ENCODE measurements at places on chromosomes 5 and 9. TPM values are rescaled to one million over a fixed set of nuclear protein-coding genes. Genes with fewer than 3 reads are reported as not detected.

GRCh38 chr5:176779537-176779936 lies 30.8 kb upstream of the UNC5A start:
- DNase-seq: no peak

DNA sequence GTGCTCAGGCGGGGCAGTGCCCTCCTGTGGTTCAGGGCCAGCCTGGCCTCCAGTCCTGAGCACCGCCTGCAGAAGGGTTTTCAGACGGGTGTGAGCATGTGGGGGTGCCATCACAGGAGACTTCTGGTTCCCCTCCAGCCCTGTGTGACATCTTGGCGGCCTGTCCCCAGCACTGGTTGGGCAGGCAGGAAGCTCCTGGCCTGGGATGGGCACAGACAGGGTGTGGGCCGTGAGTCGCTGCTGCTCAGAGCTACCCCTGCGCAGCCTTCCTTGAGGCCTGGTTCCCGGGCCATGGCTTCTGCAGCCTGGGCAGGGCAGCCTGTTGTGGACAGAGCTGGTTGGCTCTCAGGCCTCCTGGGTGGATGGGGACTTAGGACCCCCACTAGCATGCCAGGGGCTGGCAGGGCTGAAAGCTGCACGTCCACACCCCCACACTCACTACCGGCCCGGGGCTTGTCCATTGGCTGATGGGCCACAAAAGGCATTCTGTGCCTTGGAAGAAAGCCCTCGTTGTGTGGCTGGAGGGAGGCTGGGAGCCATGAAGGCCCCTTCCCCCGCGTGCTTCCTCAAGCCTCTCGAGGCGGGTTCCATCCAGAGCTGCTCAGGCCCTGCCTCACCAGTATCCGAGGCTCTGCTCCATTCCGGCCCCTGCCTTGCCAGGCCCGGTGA lies 58.7 kb downstream of the RXRA start:
- DNase-seq: no peak

DNA sequence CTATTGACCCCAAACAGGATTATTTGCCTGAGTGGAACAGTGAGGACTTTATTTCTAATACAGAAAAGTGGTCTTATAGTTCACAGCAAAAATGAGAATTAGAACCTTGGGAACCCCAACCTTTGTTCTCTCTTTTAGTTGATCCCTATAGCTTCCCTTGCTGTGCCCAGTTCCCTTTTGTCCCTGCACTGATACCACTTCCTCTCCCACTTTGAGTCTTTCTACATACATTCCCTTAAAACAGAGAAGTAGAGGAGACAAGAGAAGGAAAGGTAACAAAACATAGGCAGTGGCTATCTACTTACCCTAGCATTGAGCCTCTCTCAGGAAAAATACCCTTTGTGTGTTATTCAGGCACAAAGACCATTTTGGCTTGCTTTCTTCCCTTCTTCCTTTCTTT lies 246.4 kb downstream of the FAM114A2 start:
- no peak for DNase-seq

GRCh38 chr5:116756531-116756930 lies 181.9 kb upstream of the SEMA6A start:
- no peak for DNase-seq

DNA sequence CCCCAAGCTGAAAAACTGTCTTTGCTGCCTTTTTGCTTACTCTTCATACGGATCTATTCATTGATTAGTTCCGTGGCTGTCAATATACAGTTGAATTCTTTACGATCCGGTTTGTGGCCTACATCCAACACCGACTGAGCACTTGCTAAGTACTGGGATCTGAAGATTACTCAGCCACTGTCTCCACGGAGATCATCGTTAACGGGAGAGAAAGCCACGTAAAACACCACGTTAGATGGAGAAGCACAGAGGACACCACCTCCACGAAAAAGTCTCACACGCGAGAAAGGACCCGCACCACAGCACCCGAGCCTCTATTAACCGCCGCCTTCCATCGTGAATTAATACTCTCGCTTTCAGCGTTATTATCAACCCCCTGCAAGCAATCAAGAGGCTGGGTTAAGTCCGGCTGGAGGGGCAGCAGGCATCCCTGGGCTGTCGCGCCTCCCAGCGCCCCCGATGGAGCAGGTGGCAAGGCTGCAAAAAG lies 650 bp downstream of the ELP1 start:
- DNase-seq: no peak

DNA sequence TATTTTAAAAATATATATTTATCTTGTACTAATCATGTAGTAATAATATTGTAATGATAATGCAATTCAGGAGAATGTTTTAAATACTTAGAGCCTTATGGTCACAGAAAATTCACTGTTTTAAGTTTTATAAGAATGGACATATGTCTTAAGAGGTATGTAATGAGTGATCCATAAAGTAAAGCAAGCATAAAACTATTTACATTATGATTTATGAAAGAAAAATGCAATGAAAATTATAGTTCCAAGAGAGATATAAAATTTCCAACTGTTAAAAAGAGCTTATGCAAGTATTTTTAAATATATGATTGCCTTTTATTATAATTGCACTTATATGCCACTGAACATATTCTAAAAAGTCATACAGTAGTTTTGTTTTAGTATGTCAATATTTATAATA lies 157.5 kb upstream of the TARS1 start:
- no peak for DNase-seq

- DNase-seq: no peak
Observed at GRCh38 chr9:119907056-119907455, 537.8 kb upstream of the BRINP1 start.

DNA sequence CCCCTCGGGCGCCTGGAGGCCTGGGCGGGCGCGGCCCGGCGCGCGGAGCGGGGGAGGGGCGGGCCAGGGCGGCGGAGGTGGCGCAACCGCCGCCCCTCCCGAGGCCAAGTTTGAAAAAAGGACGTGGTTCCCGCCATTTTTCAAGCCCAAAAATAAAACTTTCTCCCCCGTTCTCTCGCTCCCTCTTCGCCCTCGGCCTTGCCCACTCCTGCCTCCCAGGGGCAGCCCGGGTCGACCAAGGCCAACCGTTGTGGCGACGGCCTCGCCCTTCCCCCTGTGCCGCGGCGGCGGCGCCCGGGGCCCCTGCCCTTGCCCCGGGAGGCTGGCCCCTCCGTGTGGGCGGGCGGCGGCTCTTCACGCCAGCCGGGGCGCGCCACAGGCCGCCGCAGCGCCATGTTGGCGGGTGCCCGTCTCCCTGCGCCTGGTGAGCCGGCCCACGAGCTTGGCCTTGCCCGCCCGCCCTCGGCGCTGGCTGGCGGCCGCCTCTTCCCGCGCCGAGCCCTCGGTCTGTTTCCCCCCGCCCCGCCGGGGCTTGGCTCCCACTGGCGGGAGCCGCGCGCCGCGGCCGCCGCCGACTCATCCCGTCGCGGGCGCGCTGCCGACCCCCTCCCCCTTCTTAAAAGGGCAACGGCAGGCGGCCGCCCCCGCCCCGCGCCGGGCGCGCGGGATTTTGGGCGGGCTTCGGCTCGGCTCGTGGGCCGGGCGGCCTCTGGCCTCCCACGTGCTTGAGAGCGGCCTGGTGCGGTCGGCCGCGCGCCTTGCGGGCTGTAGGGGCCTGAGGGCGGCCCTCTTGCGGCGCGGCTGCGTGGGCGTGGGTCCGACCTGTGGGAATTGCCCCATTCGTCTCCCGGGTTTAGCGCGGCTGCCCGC lies 1.3 kb downstream of the ANP32B start:
- DNase-seq: no peak

DNA sequence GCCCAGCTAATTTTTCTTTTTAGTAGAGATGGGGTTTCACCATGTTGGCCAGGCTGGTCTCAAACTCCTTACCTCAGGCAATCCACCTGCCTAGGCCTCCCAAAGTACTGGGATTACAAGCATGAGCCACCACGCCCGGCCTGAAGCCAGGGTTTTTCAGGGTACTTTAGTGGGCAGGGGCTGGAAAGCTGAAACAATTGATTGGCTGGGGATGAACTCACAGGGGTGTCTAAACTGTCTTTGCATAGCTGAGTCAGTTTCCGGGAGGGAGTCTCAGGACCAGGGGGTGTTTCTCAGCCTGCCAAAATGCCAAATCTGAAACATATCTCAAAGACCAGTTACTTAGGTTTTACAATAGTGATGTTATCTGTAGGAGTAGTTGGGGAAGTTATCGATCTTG lies 46.1 kb downstream of the PRUNE2 start:
- DNase-seq: no peak

DNA sequence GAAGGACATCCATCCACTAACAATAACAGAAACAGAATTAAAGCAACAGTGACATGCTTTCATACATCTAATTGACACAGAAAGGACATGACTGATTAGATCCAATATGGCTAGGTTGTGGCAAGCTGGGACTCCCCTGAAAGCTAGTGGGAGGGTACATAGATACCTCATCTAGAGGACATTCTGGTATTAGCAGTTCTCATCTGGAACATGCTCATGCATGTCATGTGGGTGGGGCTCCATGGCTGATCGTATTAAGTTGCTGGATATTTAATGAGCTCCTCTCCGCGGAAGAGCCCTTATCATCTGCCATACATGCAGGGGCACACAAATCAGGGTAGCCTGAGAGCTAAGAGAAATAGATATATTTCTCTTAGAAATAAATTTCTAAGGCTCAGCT lies 358.9 kb downstream of the ICE1 start:
- DNase-seq: no peak

NAIP gene
- polyA plus RNA-seq: 3.7 TPM

C1QTNF2 gene
- 0.69 TPM for polyA plus RNA-seq

FOXD4L6 gene
- polyA plus RNA-seq: not detected

MRPL36 gene
- polyA plus RNA-seq: 67.9 TPM

MARCHF6 gene
- 174 TPM for polyA plus RNA-seq

Data from BJ (cell line).